ENCODE measurements at places on chromosomes 1 and 21. TPM values are rescaled to one million over a fixed set of nuclear protein-coding genes. Genes with fewer than 3 reads are reported as not detected.

GRCh38 chr1:99726818-99727217, 39.6 kb downstream of the FRRS1 start:
- DNase-seq: no peak

The HUNK gene
- 1.8 TPM for total RNA-seq

DNA sequence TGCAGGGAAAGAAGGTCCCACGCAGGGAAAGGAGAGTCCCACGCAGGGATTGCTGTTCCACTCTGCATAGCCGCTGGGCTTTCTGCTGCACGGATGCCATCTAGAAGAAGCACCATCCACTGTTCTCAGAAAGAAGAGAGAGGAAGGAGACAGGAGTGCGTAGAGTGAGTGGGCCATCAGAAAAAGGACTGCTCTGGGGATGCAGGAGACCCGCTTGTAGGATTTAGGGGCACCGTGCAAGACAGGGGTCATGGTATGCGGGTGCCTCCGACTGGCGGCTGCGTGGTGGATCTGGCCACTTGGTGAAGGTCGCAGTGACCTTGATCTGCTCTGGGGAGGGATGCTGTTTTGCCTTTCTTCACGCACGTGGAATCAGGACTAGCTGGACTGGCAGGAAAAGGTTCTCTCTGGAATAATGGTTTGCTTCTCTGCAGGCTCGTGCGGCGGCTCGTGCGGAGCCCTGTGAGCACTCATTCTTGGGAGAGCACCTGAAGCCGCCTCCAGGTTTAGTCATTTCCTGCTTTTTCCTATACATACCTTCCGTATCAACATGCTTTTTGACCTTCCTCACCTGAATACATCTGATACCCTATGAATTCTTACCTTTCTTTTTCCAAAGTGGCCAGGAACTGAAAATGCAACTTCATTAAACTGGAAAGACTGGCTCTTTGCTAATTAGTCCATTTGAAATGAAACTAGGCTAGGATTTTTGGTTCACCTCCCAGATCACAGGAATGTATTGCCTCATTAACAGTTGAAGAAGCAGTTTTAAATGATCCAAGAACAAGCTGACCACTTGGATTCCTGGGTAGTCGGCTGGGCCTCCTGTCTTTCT, 181.6 kb downstream of the KIF26B start:
- no peak for DNase-seq

DNA sequence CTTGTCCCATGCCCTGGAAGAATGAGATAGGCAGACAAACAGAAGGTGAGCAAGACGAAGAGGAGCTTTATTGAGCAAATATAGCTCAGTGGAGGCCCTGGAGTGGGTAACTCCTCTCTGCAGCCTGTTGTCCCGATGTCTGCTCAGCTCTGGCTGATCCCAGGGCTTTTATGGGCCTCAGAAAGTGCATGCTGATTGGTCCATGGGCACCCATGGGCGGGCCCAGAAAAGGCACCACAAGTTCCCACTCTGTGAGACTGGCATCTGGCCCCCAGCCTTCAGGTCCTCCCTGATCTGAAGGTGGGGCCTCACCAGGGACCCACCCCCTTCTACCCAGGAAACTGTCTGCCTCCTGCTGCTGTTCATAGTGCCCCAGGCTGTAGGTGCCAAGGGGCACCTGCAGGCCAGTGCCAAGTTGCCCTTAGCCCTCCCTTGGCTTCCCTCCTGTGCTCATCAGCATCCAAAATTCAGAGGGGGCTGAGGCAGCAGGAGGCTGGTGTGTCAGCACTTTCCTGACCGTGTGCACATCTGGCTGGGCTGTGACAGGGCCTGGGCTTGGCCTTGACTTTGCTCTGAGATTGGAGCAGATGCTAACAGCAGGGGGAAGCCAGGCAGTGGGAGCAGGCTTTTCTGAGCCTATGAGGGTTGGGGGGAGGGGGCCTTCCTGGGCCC, 35.4 kb downstream of the ACTL8 start:
- DNase-seq: no peak

The SH3BGR gene
- 2.0 TPM for total RNA-seq

GRCh38 chr21:15061279-15061678, 3.5 kb downstream of the NRIP1 start:
- no peak for DNase-seq

The NBPF10 gene
- 5.3 TPM for total RNA-seq

DNA sequence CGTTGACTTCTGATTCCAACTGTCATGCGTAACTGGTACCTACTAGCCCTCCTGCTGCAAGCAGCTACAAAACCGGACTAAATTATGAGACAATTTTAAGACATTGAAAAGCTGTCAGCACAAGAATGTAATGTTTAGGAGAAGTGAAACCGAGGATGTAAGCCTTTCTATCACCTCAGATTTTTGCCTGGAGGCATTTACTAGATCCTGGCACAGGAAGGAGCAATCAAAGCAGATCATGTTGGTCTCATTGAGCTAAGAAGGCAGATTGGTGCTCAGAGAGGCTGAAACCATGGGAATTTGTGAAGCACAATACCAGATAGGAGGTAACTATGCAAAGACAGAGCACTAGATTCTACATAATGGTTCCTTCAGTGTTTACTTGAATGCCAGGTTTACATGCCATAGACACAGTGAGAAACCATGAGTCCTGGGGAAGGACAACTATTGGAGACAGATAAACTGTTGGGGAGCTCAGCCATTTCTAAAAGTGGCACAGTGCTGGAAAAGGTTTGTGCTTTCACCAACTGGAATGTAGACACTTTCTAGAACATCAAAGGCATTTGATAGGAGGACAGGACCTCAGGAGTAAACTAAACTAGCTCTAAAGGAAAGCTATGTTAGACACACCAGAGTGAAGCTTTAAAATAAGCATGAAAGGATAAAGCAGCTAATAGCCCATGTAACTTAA, 179.4 kb downstream of the LYPLAL1 start:
- no peak for DNase-seq

DNA sequence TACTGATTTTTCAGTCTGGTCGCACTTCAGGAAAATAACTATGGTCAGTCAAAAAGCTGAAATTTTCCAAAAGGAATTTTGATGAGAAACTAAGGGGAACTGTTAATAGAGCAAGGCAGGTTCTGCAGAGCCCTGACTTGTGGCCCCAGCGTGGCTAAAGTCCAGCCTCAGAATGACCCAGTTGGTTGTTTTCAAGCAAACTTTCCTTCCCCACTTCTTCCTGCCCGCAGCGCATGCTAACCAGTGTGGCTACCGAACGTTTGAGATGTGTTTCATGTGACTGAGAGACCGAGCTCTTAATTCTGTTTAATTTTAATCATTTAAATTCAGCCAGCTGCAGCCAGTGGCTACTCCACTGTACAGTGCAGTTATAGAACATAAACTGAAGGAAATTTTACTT, 6.2 kb upstream of the IL10RB start:
- peak; percentile 51 for DNase-seq

- DNase-seq: peak; percentile 86
Observed at GRCh38 chr21:42892582-42892930, 553 bp upstream of the NDUFV3 start.

The FMN2 gene
- 9.3 TPM for total RNA-seq

GRCh38 chr1:162633081-162633762, 958 bp downstream of the DDR2 start:
- DNase-seq: no peak

DNA sequence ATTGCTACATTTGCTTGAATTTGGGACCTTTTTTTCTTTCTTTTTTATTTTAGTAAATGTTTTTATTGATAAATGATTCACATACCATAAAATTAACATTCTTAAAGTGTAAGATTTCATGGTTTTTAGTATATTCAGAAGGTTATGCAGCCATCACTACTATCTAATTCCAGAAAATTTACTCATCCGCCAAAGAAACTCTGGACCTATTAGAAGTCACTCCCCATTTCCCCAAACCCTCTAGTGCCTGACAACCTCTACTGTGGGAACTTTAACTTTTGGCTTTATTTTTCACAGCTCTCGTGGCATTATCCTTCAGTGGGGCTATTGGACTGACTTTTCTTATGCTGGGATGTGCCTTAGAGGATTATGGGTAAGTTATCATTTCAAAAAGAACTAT, 4.5 kb downstream of the LEPR start:
- DNase-seq: no peak

GRCh38 chr1:241749945-241750695, 97.9 kb upstream of the EXO1 start:
- no peak for DNase-seq

- DNase-seq: no peak
Observed at GRCh38 chr21:30674312-30674711, 31.6 kb downstream of the KRTAP20-3 start.

All from osteocyte (in vitro differentiated cells).